ENCODE measurements at places on chromosomes 16 and 17.
A peak's percentile ranks its signal among the peaks of the same experiment; 100 is the strongest.

DNA sequence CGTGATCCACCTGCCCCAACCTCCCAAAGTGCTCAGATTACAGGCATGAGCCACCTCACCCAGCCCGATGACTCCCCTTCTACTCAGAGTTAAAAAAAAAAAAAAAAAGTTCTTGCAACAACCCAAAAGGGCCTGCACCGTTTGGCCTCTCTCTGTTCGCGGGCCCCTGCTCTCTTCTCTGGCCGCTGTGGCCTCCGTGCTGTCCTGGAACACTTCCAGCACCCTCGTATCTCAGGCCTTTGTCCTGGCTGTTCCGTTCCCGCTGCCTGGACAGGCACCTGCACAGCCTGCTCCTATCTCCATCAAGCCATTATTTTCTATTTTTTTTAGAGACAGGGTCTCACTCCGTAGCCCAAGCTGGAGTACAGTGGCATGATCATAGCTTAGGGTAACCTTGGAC is 10.8 kb downstream of the MYO1C start:
- DNase-seq, result no peak

GRCh38 chr17:57354673-57355072 is 98.3 kb downstream of the MSI2 start:
- DNase-seq, result no peak

- DNase-seq, result no peak
Measured at GRCh38 chr16:1357906-1358566, 6.3 kb downstream of the GNPTG start.

GRCh38 chr17:73191443-73192205 is 1.2 kb upstream of the COG1 start:
- DNase-seq, result peak; percentile 49

GRCh38 chr16:12539185-12539929 is 264.3 kb downstream of the CPPED1 start:
- no peak for DNase-seq

DNA sequence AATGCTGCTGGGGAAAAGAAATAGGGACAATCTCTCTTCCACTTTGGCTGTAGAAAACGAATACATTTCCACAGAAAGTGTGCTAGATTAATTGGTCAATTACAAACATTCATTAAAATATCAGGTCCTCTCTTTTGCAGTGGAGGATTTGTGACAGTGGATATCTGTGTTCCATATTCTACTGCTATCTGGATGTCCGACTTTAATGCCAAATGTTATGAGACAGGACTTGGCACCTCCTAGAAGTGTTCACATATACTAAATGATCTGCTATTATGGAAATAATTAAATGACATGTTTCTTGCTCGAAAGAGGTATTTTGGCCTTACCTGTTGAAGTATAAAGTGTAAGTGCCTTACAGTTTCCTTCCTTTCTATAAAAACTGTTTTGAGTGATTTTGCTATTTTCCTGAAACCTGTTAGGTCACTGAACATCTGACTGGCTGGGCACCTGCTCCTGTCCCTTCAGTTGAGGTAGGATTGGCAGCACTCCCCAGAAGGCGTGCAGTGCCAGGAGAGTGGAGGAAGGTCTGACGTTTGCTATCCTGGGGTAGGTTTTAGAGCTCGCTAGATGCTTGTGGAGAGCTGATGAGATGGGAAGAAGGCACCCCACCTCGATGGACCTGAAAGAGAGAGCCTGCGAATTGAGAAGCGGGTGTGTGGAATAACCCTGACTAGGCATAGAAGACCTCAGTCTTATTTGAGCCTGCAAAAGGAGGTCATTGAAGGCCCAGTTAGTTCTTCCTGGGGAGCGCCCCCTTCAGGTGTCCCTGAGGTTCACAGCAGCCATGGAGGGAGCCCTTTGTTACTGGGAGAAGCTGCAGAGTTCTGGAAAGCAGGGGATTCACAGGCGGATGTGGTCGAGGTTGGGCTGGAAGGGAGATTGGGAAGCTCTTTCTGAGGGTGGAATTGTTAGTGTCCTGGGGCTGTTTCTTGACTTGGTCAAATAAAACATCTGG is 159.4 kb upstream of the ZNF267 start:
- DNase-seq, result no peak
